Osteoblast (primary cell): ENCODE measurements at places on chromosomes 13 and 19. TPM values are rescaled to one million over a fixed set of nuclear protein-coding genes. Genes with fewer than 3 reads are reported as not detected.

Gene OR10H3
- not detected in 2 replicates for total RNA-seq

GRCh38 chr13:114110091-114110829 lies 22.2 kb downstream of the RASA3 start:
- H3K27ac ChIP-seq = peak overlapping the region; percentile 33
- H3K4me1 ChIP-seq = peaks cover 31% of the 10 kb centered on the region
- peak; percentile 71 for DNase-seq
- no peaks in the 10 kb centered on the region for H3K27me3 ChIP-seq
- peaks cover 9% of the 10 kb centered on the region for H3K36me3 ChIP-seq

GRCh38 chr13:25462301-25463125 lies 90.7 kb downstream of the ATP8A2 start:
- DNase-seq = peak; percentile 43
- H3K27me3 ChIP-seq = no peaks in the 10 kb centered on the region
- H3K27ac ChIP-seq = no peak overlapping the region
- no peaks in the 10 kb centered on the region for H3K36me3 ChIP-seq

- DNase-seq = peak; percentile 71
- no peak overlapping the region for H3K27ac ChIP-seq
- H3K36me3 ChIP-seq = peaks cover 42% of the 10 kb centered on the region
- H3K4me3 ChIP-seq = no peak overlapping the region
- H3K27me3 ChIP-seq = no peaks in the 10 kb centered on the region
- peaks cover 18% of the 10 kb centered on the region for H3K4me1 ChIP-seq
These were observed 4.8 kb upstream of the IFI30 start for GRCh38 chr19:18168673-18169381.

GRCh38 chr19:50870417-50871089 lies 2.7 kb upstream of the KLK2 start:
- no peak overlapping the region for H3K27ac ChIP-seq
- H3K4me3 ChIP-seq = no peak overlapping the region
- DNase-seq = no peak
- H3K27me3 ChIP-seq = peaks cover 16% of the 10 kb centered on the region
